MCF 10A (cell line): ENCODE measurements at places on chromosomes 12 and 14. TPM values are rescaled to one million over a fixed set of nuclear protein-coding genes. Genes with fewer than 3 reads are reported as not detected.

KRT2 gene
- total RNA-seq: not detected in 2 replicates

PHETA1 gene
- 3.4 and 4.0 TPM in 2 replicates for total RNA-seq

GALNT16 gene
- total RNA-seq: not detected in 2 replicates

GRCh38 chr14:92490239-92490959 lies 23.2 kb upstream of the RIN3 start:
- no peak for DNase-seq

DNA sequence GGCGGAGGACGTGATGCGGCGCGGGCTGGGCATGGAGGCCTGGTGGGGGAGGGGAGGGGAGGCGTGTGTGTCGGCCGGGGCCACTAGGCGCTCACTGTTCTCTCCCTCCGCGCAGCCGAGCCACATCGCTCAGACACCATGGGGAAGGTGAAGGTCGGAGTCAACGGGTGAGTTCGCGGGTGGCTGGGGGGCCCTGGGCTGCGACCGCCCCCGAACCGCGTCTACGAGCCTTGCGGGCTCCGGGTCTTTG lies 303 bp downstream of the GAPDH start:
- no peak for DNase-seq

GRCh38 chr14:70317969-70318634 lies 41.4 kb downstream of the COX16 start:
- peak; percentile 63 for DNase-seq

- peak; percentile 9 for DNase-seq
Observed at GRCh38 chr14:74425525-74426201, 347 bp downstream of the SYNDIG1L start.
